ENCODE measurements at places on chromosomes 13 and 19.

DNA sequence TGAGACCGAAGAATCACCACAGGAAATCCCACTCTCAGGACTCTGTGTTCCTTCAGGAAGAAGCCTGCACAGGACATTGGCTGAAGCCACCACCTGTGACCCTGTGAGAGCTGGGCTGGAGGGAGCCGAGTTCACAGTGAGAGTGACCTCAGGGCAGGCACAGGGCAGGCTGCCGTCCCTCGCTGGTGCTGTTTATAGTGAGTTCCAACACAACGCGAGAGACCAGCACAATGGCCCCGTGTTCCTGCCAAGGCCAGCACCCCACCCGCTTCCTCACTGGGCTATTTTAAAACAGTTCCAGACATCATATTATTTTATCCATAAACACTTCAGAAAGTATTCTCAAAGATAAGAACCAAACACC, 18.4 kb upstream of the GAS6 start:
- no peak for DNase-seq

GRCh38 chr13:109784590-109785140, 1.7 kb downstream of the IRS2 start:
- no peak for DNase-seq

GRCh38 chr19:41796901-41797300, 514 bp downstream of the CEACAM3 start:
- no peak for DNase-seq

GRCh38 chr19:28456708-28457320, 756.1 kb downstream of the UQCRFS1 start:
- no peak for DNase-seq

DNA sequence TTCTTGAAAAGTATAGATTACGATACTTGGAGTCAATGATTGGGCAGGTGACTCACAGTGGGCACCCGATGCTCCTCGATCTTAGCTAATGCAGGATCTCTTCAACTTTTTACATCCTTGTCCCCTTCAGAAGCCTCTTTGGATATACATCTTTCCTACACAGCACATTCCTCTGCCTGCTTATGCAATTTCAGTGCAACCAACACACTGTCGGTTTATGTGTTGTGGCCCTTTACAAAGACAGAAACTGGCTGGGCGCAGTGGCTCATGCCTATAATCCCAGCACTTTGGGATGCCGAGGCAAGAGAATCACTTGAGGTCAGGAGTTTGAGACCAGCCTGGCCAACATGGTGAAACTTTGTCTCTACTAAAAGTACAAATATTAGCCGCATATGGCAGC, 2.6 kb downstream of the GPR42 start:
- no peak for DNase-seq

GRCh38 chr19:472005-472858, 11.4 kb upstream of the SHC2 start:
- no peak for DNase-seq

DNA sequence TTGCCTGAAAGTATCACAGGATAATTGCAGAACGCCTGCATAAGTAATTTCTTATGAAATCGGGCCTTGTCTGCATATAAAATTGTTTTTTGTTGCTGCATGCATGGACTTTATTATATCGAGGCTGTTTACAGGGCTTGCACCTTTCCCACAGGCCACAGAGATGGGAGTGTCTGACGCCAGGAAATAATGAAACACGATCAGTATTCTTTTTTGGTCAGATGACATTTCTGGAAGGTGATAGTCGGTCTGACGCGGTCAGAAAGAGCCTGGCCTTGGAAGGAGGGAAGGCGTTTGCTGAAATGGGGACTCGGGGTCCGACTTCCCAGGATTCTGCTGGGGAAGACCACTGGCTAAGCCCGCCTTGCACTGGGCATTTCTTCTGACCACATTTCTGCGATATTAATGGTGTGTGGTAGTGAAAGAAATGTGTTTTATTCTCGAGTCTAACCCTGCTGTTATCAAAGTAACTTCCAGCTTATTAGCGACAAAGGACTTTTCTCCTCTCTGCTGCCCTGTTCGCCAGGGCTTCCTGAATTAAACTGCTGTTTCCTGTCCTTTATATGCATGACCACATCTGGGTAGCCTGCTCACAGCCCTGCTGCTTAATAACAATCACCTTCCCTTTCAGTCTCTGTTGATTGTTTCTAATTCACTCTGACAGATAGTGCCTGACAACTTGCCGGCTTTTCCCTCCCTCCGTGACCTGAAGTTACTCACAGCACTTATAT, 11.6 kb upstream of the ZNF536 start:
- no peak for DNase-seq

DNA sequence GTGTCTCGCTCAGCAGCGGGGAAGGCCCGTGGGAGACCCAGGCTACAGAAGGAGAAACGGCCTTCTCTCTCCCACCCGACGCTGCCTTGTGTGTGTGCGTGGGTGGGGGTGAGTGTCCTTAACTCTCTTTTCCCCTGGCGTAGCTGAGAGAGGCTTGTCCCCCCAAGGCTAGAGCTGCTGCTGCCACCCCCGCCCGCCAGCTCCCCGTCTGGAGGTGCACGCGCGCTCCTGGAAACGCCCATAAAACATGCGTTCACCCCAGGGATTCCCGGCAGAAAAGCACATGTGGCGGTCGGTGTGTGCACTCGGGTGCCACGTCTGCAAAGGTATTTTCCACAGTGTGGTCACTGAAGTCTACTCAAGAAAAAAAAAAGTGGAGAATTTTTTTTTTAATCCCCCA, 36.1 kb downstream of the GADD45B start:
- DNase-seq, result no peak

- DNase-seq, result no peak
Observed at GRCh38 chr13:23621316-23621645, 51.1 kb downstream of the TNFRSF19 start.

DNA sequence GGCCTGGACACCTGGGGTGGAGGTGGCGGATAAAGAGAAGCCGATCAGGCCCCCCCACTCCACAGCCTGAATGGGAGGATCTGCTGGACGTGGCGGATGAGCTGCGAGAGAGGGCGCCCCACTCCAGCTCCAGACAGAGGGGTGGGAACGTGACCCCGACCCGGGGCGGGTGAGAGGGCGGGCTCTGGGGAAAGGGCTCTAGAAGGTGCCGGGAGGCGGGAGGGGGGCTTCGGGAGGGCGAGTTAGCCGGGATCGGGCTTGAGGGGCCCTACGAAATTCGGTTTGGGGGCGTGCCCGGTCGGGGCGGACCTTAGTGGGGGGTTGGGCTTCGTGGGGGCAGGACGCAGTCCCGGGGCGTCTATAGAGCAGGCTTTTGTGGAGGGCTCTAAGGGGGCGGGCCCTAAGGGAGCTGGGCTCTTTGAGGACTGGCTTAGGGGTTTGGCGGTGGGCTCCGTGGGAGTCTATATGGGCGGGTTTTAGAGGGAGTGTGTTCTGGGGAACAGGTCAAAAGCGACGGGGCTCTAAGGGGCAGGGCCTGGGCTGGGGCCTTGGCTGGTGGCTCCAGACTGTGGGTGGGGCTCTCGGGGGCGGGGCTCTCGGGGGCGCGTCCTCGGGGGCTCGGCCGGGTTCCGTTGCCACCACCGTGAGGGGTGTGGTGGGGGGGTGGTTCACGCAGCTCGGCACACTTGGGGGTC, 4.1 kb upstream of the NANOS3 start:
- DNase-seq, result no peak

- DNase-seq, result no peak
Observed at GRCh38 chr19:40623403-40624251, 22.5 kb downstream of the LTBP4 start.

GRCh38 chr13:33289966-33290365, 4.4 kb upstream of the STARD13 start:
- no peak for DNase-seq

DNA sequence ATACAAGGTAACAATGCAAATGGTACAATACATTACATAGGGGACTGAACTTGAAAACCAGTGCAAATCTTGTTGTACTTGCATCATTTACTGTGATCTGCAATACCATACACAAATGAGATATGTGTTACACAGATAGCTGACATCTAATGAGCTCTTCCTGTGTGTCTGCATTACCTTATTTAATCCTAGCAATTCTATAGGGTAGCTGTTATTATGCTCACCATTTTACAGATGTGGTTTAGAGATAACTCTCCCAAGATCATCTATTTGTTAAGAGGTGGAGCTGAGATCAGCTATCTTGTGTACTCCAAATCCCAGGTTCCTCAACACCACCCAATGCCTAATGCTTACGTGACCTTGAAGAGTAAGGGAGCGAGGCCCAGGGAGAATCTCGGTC, 21.4 kb upstream of the SERP2 start:
- DNase-seq, result no peak

DNA sequence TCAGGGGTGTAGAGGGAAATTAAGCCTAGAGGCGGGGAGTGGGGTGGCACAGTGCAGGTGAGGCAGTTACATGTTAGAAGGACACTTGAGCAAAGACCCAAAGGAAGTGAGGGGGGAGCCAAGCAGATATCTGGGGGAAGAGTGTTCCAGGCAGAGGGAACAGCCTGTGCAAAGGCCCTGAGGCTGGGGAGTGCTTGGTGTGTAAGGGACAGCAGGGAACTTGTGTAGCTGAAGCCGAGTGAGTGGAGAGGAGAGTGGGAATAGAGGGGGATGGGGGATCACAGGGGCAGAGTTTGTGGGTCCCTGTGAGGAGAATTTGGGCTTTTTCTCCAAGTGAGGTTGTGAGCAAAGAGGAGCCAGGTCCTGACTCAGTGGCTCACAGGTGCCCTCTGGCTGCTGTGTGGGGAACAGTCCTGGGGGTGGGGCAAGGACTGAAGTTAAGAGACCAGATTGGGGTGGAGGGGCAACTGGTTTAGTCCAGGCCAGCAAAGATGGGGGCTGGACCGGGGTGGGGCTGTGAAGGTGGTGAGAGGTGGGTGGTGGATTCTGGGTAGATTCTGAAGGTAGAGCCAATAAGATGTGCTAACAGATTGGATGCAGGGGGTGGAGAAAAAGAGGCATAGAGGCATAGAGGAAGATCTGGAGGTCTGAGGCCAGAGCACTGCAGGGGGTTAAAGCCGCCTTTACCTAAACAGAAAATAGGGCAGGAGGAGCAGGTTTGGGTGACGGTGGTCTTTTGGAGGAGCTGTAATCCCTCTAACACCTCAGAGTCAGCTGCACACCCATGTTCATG, 75.3 kb downstream of the CACNA1A start:
- peak; percentile 23 for DNase-seq

DNA sequence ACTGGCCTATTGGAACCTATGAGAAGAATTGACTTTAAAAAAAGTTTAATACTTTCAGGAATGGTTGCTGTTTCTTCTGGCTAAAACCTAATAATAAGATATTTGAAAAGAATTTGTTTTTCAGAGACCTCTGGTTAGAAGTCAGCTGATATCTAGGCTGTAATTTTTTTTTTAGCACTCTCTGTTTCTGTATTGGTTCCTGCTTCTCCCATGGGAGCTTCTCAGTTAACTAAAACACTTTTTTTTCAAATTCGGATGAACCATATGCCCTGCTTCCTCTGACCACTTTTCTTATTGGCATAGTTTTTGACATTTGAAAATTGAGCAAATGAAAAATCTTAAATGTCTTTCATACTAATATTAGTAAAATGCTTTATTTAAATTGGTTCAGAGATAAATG, 163.5 kb upstream of the SLC10A2 start:
- no peak for DNase-seq

DNA sequence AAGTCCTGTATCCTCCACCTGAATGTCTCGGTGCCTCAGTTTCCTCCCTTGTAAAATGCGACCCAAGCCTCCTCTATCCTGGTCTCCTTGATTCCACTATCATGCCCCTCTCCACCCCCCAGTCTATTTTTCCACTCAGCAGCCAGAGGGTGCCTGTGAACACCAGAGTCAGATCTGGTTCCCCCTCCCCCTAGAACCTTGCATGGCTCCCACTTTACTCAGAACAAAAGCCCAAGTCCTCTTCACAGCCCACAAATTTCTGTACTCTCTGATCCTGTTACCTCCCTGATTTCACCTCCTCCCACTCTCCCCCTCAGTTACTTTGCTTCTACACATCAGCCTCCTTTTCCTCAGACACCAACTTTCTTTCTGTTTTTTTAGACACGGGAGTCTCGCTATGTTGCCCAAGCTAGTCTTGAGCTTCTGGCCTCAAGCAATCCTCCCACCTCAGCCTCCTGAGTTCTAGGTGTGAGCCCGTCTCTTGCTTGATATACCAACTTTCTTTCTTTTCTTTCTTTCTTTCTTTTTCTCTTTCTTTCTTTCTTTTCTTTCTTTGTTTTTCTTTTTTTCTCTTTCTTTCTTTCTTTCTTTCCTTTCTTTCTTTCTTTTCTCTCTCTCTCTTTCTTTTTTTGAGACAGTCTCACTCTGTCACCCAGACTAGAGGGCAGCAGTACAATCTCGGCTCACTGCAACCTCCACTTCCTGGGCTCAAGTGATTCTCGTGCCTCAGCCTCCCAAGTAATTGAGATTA, 869 bp downstream of the DAND5 start:
- no peak for DNase-seq

DNA sequence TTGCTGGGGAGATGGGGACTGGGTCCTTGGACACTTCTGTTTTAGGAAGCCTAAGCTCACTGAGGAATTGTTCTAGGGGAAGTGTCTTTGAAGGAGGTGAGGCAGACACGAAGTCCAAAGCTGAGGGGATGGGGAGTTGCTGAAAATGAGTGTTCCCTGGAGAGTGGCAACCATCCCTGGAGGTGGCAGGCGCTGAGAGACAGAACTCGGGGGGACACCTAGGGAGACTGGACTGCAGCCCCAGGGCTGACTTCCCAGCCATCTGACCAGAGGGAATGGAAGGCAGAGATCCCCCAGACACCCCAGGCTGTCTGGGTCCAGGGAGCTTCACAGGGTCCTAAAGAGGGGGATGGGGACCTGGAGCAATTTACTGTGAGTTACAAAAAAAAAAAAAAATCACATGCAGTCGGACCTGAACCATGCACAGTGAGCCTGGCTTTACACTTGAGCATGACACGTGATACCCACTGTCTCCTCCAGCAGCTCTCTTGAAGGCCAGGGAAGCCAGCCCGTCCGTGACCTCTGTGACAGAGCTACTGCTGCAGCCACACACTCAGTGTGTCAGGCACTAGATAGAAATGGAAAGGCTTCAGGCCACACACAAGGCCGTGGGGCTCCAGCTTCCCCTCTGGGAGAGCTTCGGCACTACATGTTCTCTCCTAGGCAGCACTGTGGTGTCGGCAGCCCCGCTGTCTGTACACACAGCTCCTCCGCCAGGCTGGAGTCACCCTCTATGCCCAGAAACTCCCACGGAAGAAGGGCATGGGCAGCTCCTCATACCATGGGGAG, 77.1 kb upstream of the KCTD15 start:
- no peak for DNase-seq

- no peak for DNase-seq
Observed at GRCh38 chr13:113309473-113309872, 12.4 kb downstream of the LAMP1 start.

DNA sequence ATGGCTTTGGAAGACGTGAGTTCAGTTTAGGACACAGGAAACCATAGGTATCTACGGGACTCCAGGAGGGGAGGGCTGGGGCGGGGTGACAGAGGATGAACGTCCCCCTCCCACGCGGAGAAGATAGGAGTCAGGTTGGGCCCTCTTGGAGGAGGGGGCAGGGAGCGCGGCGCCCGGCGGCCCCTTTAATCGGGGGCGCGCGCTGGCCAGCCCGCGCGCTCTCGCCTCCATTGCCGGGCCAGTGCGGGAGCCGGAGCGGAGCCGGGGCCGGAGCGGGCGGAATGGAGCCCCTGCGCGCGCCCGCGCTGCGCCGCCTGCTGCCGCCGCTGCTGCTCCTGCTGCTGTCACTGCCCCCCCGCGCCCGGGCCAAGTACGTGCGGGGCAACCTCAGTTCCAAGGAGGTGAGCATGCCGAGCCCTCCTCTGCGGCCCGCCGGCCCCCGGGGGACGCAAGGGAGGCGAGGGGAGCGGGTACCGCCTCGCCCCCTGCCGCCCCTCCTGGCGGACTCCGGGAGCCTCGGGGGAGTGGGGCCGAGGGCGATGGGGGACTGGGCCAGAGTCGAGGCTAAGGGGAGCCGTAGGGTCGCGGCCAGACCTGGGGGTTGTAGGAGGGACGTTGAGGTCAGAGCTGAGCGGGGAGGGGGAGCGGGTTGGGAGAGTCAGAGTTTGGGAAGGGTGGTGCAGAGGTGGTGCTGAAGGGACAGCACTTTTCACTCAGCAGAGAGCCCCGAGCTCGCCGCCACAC, at the start of gene TMEM145:
Gene TMEM145 (plus strand): TSS at position 214 of the 744 bp plus-strand sequence. CDS start 68 bp downstream, at position 282.
- peak; percentile 69 for DNase-seq

Data from GM12892 (cell line).